ENCODE measurements at places on chromosomes 6 and 20. TPM values are rescaled to one million over a fixed set of nuclear protein-coding genes. Genes with fewer than 3 reads are reported as not detected.

Gene LGSN
- total RNA-seq = not detected

Gene GHRH
- not detected for total RNA-seq

Gene CENPW
- total RNA-seq = 23.6 TPM

Gene ARMH2
- total RNA-seq = not detected

Gene C20orf141
- not detected for total RNA-seq

Gene PSMB9
- total RNA-seq = 32.4 TPM

Gene MOG
- total RNA-seq = not detected

Gene TMEM170B
- 1.1 TPM for total RNA-seq

Gene CEP162
- total RNA-seq = 6.7 TPM

Gene CDH4
- 3.4 TPM for total RNA-seq

Gene SYNDIG1
- not detected for total RNA-seq

All from endothelial cell of coronary artery (primary cell).